ENCODE measurements at places on chromosomes 11 and 22.

GRCh38 chr11:79939111-79939510 lies 498.3 kb upstream of the TENM4 start:
- no peak for DNase-seq

GRCh38 chr22:25716637-25717036 lies 25.4 kb upstream of the MYO18B start:
- no peak for DNase-seq

DNA sequence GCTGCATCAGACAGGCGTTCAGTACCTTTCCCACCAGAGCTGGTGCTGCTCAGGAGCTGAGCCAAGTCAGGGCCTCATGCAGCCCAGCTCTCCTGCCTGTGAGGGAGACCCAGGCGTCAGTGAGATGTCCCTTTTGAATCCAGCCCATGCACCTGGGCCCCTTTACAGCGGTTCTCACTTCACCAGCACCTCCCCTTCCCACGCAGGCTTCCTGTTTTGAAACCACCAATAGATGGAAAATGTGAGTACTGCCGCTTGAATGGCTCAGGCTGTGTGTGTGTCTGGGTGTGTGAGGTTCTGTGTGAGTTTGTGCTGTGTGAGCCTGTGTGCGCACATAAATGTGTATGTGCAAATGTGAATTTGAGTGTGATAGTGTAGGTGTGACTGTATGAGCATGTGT lies 88.4 kb downstream of the UBASH3B start:
- no peak for DNase-seq

DNA sequence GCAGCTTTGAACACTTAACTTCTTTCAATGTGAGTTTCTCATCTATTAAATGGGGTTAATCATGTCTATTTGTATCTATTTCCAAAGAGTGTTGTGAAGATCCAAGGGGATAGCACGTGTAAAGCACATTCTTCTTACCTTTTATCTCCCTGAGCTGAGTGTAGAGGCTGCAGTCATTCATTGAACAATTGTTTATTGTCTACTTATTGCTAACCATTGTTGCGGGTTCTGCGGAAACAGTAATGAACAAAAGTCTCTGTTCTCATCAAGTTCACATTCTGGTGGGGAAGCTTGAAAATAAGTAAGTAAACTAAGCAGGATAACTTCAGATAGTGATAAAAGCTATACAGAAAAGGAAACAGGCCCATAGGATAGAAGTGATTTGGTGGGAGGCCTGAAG lies 27.4 kb upstream of the PLET1 start:
- no peak for DNase-seq

- no peak for DNase-seq
Measured at GRCh38 chr11:61564936-61565696, 15.8 kb downstream of the SYT7 start.

GRCh38 chr11:121722431-121723245 lies 269.9 kb upstream of the SORL1-AS1 start:
- peak; percentile 82 for DNase-seq

DNA sequence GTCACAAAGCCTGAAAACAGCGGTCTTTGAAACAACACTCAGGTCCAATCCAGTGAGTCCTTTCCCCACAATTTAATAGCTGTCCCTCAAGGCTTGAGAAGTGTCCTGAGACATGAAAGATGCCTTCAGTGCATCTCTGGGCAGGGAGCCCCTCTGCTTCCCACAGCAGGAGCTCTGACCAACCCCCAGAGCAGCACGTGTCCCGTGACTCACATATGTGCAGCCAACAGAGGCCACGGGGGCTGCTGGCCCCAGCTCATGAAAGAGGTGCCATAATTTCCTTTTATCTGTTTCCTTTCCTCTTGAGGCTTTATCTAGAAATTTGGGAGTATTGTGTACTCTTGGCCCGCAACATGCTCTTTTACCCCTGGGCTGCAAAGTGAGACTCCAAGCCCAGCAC lies 33.2 kb upstream of the LMO1 start:
- DNase-seq = no peak

DNA sequence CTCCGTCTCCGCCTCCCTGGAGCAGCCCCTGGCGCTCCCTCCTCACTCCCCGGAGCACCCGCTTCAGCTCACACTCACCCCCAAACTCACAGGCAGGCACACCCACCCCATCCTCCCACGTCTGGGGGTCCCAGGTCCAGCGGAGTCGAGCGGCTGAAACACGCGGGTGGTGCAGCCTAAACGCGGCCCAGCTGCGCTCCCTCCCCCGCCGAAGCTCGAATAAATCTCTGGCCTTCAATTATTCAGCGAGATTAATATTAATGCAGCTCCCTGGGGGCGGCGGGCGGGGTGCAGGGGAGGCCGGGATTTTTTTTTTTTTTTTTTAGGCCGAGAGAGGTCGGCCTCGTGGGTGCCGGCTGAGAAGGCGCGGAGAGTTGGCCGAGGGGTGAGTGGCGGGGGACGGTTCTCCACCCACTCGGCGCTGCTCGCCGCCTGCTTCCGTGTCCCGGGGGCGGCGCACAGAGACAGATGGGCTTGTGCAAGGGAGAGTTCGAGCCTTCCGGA lies 524 bp upstream of the SLC1A2 start:
- DNase-seq = peak; percentile 71

DNA sequence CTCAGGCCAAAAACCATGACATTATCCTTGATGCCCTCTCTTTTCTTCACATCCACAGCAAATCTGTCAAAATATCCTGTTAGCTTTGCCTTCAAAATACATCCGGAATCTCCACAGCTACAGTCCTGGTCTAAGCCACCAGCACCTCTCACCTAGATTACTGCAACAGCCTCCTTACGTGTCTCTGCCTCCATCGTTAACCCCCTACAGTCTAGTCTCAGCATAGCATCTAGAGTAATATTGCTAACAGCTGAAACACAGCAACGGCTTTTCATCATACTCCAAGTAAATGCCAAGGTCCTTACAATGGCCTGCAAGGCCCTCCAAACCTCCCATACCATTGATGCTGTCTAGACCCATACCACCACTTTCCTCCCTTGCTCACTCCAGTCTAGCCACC lies 4.4 kb downstream of the TSG101 start:
- peak; percentile 11 for DNase-seq

- DNase-seq = no peak
Measured at GRCh38 chr11:106288822-106289387, 211.4 kb downstream of the AASDHPPT start.

DNA sequence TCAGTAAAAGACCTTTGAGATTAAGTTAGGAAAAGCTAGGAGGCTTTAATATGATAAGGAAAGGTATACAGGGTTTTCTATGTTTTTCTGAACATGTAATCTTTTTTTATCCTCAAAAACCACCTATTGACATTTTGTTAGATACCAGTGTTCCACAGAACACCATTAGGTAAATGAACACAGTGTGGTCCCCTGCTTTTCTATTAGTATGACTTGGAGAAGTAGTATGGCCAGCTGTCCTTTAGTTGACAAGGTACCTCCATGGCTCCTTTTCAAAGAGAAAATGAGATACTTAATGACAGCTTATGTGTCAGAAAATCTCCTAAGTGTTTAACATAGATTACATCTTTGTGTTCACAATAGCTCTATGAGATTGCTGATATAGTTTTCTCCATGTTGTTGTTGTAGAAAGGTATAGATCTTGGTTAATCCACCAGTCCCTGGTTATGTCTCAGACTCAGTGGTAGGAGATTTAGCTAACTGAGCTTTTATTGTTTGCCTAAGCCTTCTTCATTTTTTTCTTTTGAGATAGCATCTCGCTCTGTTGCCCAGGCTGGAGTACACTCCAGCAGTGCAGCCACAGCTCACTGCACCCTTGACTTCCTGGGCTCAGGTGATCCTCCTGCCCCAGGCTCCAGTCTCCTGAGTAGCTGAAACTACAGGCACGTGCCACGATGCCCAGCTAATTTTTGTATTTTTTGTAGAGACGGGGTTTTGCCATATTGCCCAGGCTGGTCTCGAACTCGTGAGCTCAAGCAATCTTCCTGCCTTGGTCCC lies 46.0 kb downstream of the STIM1 start:
- DNase-seq = no peak

DNA sequence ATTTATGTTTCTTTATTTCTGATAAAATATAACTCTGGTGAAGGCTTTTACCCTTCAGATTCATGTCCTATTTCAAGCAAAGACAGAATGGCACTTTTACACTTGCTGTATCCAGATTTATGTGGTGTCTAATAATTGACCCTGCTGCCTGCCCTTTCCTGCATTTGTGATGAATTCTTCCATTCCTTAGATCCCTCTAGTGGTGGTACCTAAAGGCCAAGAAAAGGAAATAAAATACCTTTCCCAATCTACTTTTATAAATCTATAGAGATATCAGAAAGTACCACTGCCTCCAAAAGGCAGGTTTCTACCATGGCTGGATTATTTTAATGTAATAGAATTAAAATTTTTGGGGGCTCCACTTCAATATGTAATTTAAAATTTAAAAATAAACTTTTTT lies 34.2 kb downstream of the CCDC81 start:
- DNase-seq = no peak

DNA sequence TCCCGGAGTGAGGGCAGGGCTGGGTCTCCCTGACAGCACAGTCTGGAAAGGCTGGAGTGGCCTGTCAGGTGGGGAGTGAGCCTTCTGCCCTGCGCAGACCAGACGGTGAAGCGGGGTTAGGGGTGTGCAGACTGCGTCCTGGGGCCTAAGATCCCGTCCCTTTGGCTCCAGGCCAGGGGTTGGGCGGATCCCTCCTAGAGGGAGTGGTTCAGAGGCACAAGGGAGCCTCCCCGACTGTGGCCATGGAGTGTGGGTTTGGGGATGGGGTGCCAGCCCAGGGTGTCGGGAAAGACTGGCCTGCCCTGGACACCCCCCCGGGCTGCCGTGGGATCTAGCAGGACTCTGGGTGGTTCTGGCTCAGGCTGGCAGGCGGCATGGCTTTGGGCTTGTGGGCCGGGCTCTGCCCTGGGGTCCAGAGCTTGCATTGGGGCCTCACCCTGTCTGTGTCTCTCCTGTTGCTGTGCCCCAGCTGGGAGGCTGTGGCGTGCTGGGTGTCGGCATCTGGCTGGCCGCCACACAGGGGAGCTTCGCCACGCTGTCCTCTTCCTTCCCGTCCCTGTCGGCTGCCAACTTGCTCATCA lies 19.5 kb downstream of the TSPAN4 start:
- peak; percentile 60 for DNase-seq

DNA sequence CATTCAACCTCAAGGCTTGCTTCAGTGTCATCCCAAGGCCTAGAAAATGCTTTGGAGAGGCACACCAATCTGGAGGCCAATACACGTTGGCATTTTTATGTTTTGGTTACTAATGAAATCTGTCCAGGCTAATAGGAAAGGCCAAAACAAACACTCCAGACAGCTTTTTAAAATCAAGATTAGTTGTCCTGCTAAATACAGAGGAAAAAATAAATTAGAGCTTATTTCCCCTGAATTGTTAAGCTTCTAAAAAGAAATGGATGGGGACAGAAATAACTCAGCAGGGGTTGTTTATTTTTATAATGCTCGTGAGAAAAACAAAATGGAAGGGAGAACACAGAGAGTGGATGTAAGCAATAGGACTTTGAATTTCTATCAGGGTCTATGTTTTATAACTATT lies 438.5 kb upstream of the LRRC4C start:
- no peak for DNase-seq

- DNase-seq = peak; percentile 87
Measured at GRCh38 chr11:116533186-116533825, 239.5 kb downstream of the BUD13 start.

GRCh38 chr11:13091804-13092203 lies 82.7 kb downstream of the RASSF10 start:
- DNase-seq = no peak

DNA sequence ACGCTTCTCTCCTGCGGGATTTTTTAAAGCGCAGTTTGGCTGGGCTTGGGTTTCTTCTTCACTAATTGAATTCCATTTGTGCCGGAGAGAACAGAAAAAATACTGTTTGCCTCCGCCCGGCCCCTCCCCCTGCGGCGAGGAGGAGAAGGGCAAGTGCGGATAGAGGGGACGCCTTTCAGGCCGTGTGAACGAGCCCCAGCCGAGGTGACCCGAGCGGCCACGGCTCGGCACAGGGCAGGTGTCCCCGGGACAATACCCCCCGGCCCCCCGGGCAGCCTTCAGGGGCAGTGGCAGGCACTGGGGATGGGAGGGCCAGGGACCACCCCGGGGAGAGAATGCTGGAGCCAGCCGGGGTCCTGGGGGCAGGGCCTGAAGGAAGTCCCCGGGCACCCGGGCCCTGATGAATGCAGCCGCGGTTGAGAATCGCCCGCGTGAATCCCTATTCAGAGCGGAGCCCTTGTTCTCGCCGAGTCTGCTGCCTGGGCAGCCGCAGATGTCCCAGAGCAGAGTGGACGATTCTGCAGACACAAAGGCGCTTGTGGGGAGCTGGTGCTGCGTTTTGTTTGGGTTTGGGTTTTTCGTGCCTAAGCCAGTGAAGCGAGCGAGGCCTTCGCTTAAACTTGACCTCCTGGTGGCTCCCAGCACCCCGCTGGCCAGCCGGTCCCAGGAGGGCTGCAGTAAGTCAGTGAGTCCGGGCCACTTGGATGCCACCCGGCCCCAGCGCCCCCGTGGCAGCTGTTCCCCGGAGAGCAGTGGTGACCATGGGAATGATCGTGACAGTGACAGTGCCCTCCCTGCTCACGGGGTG lies 96.0 kb downstream of the WNT7B start:
- no peak for DNase-seq

DNA sequence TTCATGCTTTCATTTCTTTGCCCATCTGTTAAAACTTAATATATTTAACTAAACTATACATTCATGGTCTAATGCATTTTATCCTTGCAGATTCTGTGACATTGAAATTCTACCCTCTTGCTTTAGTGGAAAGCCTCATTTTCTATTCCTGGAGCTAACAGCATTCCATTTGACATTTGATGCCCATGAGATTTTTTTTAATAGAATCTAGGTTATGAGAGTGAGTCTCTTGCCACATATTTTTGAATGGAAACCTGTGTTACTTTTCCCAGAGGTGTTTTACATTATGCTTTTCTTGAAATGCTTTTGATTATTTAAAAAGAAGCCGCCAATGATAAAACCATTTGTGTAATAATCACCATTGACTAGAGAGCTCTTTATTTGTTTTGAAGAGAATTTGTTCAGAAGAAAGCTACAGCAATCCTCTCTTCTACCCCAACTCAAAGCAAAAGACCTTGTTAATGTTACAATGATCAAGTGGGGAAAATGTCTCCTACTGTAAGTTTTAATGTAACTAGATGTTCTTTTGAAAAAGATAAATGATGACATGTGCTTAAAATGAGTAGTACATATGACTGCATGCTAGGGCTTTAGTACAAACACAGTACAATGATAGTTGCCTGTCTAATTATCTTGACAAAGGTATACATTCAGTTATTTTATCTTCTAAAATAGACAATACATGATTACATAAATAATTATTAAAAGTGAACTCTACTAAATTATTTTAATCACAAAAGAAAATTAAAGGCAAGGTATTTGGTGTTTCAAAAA lies 67.3 kb downstream of the GAS2 start:
- DNase-seq = no peak
